Fibroblast of skin of abdomen (primary cell): ENCODE measurements at places on chromosomes 1 and 21.

DNA sequence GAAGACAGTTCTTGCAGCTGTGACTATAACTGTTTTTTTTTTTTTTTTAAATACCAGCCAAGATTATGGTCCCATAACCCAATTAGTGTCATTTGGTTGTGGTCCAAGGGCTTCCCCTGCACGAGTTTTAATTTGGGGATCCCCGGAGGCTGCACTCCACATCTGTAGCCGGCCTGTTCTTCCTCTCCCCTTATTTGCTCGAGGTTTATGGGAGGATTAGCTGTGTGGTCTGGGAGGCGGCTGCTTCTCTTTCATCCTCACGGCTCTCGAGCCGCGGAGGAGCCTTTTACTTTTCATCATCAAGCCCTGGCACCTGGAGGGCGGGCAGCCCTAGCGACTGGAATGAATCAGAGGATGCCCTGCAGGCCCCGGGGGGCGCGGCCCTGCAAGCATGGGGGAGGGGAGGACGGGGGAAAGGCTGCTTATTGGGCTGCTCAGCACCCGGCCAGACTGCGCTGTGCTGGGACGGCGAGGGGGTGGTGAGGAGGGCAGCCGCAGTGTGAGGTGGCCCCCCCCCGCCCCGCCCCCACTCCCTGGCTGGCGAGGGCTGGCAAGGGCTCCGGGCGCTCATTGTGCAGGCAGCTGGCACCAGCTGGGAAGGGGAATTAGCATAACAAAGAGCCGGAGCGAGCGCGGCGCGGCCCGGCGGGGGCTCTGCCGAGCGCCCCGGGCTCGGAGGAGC, 18.5 kb downstream of the SERTAD4 start:
- DNase-seq = no peak

DNA sequence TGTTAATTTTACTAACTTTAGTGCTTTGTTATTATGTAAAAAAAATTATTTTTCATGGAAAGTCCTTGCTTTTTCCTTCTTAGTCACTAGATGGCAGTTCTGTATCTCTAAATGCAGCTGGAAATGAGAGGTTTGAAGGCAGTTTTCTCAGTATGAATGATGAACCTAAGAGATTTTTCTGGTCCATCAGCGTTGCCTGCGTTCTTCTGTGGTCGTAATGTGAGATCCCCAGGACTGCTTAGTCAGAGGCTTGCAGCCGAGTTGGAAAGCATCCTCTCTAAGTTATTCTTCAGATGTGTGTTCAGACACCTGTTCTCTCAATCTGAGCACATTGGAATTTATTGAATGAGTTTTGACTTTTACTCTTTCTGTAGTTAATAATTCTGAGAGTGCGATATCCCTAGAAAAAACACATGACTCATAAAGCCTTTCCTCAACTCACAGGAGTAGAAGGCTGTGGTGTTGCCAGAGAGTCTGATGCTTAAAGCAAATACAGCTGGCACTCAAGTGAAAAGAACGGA, 99.3 kb downstream of the FMN2 start:
- DNase-seq = peak; percentile 99

GRCh38 chr1:207059881-207060280, 6.8 kb downstream of the PFKFB2 start:
- no peak for DNase-seq

DNA sequence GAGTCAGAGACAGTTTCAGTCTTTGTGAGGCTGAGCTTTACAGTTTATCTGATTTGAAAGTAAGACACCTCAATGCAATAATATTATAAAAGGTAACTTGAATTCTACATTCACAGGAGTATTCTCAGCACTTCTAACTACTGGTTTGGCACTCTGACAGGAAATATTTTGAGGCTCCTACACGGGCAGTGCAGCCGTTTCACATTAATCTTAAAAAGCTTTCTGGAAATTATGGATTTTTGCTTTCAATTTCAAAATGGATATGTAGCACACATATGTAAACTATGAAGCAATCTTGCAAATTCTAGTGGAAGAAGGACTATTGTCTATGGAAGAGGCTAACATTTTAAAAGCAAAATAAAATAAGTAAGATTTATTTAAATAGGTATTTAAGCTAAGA, 262.9 kb upstream of the SNX7 start:
- DNase-seq = peak; percentile 56

GRCh38 chr1:207021876-207022596, 10.5 kb downstream of the C1orf116 start:
- no peak for DNase-seq
